Amniotic epithelial cell (primary cell): ENCODE measurements at places on chromosomes 6 and 20.

- no peak for DNase-seq
These were observed 42.5 kb downstream of the ID4 start for GRCh38 chr6:19879663-19880062.

- DNase-seq, result no peak
These were observed 6.7 kb downstream of the TTLL2 start for GRCh38 chr6:167331565-167331964.

DNA sequence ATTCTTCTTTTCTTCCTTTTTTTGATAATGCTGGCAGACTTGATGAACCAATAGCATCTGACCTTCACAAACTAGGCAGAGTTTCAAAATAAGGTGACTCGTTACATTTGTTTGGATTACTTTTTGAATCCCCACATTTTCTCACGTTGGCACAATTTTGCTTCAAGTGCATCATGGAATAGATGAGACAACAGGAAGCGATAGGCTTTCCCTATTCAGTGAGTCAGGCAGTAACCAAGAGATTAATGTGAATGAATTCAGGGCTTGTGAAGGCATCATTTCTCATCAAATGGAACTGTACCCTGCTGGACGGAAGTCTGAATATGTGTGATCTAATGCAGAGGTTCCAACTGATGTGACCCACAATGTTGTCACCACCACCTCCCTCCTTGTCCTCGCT is 10.7 kb downstream of the RFPL4B start:
- DNase-seq, result peak; percentile 54

DNA sequence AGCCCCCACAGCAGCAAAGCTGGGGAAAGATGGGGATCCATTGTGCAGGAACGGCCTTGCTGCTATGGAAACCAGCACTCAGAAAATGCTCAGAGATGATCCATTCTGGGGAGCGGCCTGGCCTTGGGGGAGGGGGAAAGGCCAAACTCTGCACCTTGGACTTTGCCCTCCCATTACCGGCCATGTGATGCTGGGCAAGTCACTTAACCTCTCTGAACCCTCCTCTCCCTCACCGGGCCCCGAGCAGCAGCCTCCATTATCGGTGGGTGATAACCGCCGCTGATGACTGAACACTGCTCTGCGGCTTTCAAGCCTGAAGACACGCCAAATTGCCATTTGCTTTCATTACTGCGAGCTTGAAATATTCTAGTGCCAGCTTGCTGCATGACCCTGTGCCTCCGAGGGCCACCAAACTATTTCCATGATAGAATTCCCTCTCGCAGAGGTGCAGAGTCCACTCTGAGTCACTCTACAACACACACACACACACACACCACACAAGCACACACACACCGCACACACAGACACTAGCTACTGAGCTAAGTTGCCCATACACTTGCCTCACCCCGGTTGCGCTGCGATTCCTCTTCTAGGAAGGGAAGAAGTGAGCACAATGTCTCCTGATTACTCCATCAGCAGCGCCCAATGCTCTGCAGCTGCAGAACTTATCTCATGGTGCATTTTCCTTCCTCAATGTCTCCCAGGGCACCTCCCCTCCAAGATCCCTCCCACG is 20.6 kb upstream of the SIRPA start:
- DNase-seq, result no peak

- DNase-seq, result no peak
These were observed 8.6 kb upstream of the JPH2 start for GRCh38 chr20:44195605-44196004.

DNA sequence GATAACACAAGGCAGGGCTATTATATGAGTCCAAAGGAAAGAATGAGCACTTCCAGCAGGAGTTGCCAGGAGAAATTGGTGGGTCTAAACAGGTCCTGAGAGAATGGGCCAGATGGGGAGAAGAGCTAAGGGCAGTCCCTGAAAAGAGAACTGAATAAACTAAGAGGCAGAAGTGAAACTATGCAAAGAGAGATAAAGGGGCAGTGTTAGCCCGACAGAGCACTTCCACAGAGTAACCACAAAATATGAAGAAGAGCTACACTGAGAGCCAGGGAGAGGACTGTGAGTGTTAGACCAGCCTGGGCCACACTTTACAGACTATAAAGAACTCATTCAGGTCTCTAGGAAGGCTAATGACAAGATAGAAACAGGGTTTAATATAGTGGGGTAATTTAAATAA is 43.8 kb downstream of the RALGAPA2 start:
- DNase-seq, result peak; percentile 22

- no peak for DNase-seq
These were observed 51.6 kb upstream of the MPC1 start for GRCh38 chr6:166434336-166434735.

DNA sequence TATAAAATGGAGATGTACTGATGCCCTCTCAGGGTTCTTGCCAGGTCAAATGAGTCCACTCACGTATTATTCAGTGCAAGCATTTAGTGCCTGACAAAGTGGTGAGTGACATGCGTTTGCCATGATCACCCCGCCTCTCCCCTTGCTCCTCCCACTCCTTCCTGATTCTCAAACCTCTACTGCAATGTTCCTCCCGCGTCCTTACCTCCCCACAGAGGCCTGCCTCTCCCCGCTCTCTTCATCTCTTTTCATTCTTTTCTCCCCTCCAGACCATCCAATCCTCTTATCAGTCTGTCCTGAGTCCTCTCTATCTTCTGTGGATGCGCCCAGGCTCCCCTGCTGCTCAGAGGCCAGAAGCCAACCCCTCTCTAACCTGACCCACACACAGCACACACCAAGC is 40.7 kb downstream of the KCNK5 start:
- DNase-seq, result no peak

DNA sequence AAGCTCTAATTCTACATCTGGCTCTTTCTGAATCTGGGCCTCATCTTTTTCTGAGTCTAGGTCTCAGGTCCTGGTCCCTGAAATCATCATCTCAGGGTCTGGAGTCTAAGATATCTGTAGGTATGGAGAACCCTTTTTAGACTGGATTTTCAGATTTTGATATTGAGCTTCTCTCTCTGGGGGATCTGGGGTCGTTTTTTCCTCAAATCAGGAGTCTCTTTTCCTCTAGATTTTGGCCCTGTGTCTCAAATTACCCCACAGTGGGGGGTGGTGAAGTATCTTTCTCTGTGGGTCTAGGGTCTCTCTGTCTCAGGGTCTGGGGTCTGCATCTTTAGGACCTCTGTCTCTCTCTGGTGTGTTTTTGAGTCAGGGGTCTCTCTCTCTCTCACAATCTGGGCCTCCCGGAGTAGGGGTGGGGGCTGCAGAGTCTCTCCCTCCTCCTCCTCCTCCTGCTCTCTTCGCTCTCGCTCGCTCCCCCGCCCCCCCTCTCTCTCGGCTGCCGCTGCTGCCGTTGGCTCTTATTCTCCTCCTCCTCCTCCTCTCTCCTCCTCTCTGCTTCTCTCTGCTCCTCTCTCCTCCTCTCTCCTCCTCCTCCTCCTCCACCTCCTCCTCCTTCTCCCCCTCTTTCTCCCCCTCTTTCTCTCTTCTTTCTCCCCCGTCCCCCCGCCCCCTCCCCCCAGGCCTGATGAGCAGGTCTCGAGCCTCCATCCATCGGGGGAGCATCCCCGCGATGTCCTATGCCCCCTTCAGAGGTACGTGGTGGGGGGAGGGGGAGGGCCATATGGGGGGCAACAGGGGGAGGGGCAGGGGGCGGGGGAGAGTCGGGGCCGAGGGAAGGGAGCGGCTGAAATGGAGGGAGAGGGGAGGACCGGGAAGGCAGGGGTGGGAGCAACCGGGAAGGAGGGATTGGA is at the start of gene SYNGAP1:
SYNGAP1 (plus strand) TSS at position 486 of the 911 bp plus-strand sequence; CDS start at position 686, 200 bp downstream.
- peak; percentile 79 for DNase-seq

DNA sequence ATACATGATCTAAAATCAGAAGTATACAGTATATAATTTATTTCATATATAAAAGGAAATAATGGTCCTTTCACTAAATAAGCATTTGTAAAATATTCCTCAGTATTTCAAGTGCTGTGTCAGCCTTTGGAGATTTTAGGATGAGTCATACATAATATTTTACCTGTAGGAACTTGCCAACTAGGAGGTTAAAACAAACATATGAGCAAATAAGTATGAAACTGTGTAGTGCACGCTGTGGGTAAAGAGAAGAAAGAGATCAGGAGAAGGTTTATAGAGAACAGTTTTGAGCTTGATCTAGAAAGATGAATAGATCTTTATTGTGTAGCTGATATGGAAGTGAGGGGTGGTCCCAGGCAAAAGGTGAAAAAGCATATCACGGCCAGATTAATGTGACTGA is 169.9 kb upstream of the RNF217 start:
- no peak for DNase-seq

GRCh38 chr6:150636808-150637207 is 37.1 kb downstream of the PLEKHG1 start:
- DNase-seq, result no peak

- DNase-seq, result no peak
These were observed 68.0 kb downstream of the CLVS2 start for GRCh38 chr6:123064038-123064437.

- peak; percentile 96 for DNase-seq
These were observed 122.4 kb downstream of the RIN2 start for GRCh38 chr20:19880256-19881079.

GRCh38 chr6:3139090-3139903 is 18.0 kb downstream of the TUBB2A start:
- DNase-seq, result peak; percentile 50

DNA sequence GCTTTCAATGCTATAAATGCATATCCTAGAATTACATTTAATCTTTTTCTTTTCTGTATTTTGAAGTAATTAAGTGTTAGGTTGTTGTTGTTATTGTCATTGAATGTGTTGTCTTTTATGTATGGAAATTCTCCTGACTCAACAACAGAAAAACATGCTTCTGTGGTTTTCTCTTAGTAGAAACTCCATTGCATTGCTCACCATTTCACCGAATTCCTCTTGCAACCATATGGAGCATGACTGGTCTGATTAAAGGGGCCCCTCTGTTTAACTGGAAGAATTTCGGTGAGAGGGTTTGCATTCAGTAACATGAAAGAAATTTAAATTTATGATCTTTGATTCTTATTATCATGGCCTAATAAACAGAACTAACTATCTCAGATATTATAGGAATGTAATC is 454.3 kb upstream of the JARID2 start:
- peak; percentile 51 for DNase-seq

- DNase-seq, result no peak
These were observed 97.3 kb downstream of the INSM1 start for GRCh38 chr20:20465252-20465651.

DNA sequence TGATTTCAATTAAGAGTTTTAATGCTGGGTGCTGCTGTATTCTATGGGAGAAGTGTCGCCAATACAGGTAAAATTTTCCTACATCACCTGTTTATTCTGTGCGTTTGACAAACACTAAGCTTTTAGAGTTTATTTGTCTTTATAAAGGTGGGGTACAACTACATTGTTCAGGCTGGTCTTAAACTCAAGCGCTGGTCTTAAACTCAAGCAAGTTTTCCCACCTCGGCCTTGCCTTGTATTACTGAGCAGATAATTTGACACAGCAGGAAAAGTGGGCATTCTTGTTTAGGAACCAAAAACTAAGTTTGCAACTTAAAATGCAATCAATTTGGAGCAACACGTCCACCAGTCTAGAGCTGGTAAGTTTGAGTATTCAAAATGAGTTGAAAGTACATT is 112.9 kb upstream of the BTN3A2 start:
- DNase-seq, result no peak

DNA sequence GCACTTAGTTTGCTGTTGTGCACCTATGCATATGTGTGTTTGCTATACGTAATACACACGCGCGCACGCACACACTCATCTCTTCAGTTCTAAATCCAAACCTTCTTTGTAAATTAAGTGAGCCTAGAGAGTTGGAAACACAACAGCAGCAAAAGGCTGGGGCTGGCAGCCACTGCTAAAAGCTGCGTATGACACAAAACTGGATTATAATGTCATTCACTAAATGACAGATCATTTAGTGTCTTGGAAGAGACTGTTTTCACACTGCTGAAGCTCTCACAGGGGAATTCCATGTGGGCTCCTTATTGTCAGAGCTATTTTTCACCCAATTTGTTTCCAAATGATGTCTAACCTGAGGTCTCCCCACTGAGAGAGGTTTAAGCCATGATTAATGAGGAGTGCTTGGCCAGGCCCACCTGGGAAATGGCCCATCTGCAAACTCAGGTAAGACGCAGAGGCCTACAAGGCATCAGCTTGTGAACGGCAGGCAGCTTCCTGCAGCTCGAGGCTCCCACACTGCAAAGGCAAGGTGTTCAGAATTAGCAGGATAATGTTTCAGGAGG is 94.2 kb downstream of the OLIG3 start:
- DNase-seq, result no peak

DNA sequence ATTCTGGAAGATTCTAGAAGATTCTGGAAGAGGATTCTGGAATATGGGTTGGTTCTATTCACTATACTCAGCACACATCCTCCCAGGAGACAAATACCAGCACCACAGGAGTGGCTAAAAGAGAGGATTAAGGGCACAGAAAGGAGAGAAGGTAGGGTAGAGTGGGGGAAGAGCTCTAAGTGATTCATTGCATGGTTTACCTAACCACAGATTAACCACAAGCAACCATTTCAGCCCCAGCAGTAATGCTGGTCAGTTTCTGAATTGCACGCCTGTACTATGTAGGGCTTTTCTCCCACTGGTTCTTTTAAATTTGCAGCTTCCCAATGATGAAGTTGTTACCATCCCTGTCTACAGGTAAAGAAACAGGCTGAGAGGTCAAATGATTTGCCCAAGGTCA is 192.7 kb upstream of the PMEPA1 start:
- DNase-seq, result peak; percentile 67

- no peak for DNase-seq
These were observed at the start of gene CST8 for GRCh38 chr20:23490817-23491216. CST8 (plus strand) TSS chr20:23491117; CDS start chr20:23491668, 551 bp downstream.

- peak; percentile 79 for DNase-seq
These were observed 43.7 kb downstream of the TOP1 start for GRCh38 chr20:41072190-41072863.

GRCh38 chr6:12309070-12309469 is 18.9 kb downstream of the EDN1 start:
- DNase-seq, result no peak

DNA sequence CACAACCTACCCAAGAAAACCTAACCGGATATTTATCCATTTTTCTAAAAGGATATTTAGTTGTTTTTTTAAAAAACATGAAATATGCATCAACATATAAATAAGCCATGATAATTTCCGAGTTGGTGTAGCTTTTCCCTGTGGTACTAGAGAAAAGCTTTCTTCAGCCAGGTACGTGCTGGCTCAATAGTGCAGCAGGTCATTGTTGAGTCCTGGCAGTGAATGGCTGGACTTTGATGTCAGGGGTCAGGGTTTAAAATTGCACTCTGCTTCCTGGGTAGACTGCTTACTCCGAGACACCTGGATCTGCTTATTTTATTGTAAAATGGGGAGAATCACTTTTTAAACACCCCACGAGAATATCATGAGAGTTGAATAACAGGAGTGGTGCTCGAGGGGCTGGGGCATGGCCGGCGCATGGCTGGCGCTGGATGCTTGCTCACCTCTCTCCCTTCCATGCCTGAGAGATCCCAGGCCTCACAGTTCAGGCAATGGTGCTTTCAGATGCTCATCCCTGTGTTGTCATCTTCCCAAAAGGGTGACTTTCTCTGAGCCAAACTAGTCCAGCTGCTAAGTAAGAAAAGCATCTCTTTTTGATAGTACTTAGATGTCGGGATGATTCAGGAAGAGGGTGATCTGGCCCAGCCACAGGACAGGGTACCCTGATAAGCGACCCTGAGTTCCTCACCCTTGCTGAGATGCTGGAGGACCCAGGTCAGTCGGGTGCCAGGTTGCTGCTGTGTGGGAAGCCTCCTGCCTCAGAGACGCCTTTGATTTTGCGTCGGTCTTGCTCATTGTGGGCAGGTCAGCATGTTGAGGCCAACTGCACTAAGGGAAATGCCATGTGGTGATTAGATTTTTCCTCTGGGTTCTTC is 269.1 kb upstream of the FOXQ1 start:
- no peak for DNase-seq
